Tibial nerve (tissue), 4 donors: ENCODE measurements at places on chromosomes 7 and 10.

GRCh38 chr10:131168238-131168875 is 143.2 kb downstream of the TCERG1L start:
- no peak for DNase-seq

- DNase-seq, result no peak
Measured at GRCh38 chr7:115678086-115678982, 352.2 kb downstream of the TFEC start.

DNA sequence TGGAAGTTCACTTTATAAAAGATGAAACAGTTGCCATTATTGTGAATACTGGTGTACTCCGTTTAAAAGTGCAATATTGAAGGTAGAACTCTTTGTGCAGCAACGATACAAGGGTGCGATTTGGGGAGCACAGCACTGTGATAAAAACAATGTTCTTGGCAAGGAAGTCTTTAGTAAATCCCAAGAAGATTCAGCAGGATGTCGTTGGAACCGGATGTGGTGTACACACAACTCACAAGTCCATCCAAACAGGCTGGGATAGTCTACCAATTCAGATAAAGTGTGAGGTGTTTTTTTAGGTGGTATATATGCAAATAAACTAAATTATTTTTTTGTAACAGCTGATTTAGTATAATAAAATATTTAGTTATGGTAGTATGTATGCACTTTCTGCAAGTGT is 46.7 kb downstream of the ZNF777 start:
- no peak for DNase-seq

GRCh38 chr7:18520450-18521235 is 25.1 kb downstream of the HDAC9 start:
- DNase-seq, result no peak

- DNase-seq, result no peak
Measured at GRCh38 chr7:43677864-43678263, 51.5 kb downstream of the COA1 start.

GRCh38 chr10:127890216-127890615 is 2.5 kb downstream of the CLRN3 start:
- no peak for DNase-seq

- DNase-seq, result no peak
Measured at GRCh38 chr10:43855667-43856210, 207.1 kb upstream of the ZNF32 start.

- no peak for DNase-seq
Measured at GRCh38 chr7:96120445-96121225, 201.3 kb downstream of the SLC25A13 start.

GRCh38 chr10:11223081-11223480 is 205.4 kb downstream of the CELF2 start:
- DNase-seq, result no peak

DNA sequence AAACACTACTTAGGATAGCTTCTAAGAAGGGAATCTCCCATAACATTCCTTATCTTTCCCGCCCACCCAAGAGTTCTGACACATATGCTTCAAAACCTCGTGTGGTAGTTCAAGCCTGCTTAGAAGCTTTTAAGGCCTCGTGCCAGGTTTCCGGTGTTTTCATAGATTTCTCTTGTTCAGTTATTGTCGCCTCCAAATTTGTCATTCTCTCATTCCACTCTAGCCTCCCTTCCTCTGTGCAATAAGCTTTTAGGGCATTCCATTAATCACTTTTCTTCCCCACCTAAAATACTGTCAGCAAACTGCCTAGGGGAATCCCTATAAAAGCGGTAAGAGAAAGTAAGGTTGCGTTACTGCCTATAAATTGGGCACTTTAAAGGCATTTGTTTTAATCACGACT is 718 bp upstream of the BPGM start:
- DNase-seq, result no peak

- no peak for DNase-seq
Measured at GRCh38 chr7:117531595-117532244, 51.9 kb downstream of the CFTR start.

DNA sequence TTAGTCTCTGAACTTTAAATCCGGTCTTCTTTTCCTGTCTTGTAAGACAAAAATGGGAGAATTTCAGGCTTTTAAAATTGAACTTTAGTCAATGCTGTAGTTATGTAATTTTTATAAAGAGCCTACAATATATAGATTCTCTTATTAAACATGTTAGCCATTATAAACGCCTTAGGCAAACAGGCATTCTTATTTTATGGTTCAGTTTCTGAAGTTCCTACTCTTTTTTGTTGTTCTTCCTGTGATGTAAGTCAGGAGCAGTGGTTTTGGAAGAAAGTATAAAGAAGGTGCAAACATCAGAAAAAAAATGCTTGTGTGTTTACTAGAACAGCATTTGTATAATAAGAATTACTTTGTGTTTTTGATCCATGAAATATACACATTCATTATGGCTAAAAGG is 41.6 kb downstream of the BICC1 start:
- no peak for DNase-seq

- no peak for DNase-seq
Measured at GRCh38 chr10:128417826-128418225, 291.6 kb upstream of the MKI67 start.

DNA sequence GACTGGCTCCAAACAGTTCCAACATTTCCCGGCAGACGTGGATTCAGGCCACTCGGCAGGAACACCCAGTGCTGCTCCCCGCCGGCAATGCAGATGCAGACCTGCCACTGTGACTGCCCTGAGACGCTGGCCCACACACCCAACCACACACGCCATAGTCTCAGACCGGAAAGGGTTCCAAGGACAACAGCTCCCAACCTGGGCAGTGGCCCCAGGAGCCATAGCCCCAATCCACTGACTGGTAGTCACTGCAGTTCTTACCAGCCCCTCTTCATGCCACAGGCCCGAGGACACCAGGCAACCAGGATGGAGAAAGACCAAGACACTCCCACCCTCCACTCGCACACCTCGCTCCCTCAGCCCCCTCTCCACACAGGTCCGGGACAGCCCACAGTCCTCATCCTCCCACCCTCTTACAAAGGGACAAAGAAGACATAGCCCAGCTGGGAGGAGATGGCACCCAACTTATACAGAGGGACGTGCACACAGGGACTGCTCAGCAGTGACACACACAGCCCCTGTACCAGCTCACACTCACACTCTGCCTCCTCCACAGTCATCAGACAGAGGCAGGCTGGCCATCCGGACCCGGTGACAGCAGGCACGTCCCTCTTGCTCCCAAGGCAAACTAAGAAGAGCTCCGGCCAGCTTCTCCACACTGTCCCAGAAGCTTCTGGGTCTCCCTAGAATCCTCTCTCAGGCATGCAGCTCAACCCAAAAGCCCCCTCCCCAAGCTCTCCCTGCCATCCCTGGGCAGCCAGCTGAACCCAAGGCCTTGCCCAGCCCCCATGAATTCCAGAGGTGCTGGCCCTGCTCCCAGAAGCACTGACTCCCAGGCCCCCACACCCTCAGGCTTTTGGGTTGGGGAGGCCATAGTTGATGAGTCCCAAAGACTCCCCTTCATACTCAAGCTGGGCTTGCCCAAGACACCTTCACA is 24.8 kb downstream of the KCNH2 start:
- DNase-seq, result no peak

DNA sequence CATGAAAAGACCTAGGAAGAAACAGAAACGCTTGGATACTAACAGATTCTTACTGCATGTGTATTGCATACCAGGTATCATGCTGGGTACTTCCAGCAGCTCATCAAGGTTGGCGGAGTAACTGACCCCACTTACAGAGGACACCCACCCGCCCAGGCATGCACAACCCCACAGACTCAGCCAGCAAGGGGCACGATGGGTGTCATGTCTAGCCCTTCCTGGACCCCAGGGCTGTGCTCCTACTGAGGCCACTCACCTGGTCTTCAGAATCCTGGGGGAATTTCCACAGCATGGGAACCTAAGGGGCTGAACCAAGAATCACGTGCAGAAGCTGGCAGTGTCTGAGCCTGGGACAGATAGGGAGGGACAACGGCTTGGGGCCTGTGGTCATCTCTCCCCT is 134.1 kb upstream of the ZNF32 start:
- no peak for DNase-seq

GRCh38 chr7:72267291-72267800 is 144.8 kb downstream of the CALN1 start:
- no peak for DNase-seq
